ENCODE measurements at places on chromosomes 1 and 21.

DNA sequence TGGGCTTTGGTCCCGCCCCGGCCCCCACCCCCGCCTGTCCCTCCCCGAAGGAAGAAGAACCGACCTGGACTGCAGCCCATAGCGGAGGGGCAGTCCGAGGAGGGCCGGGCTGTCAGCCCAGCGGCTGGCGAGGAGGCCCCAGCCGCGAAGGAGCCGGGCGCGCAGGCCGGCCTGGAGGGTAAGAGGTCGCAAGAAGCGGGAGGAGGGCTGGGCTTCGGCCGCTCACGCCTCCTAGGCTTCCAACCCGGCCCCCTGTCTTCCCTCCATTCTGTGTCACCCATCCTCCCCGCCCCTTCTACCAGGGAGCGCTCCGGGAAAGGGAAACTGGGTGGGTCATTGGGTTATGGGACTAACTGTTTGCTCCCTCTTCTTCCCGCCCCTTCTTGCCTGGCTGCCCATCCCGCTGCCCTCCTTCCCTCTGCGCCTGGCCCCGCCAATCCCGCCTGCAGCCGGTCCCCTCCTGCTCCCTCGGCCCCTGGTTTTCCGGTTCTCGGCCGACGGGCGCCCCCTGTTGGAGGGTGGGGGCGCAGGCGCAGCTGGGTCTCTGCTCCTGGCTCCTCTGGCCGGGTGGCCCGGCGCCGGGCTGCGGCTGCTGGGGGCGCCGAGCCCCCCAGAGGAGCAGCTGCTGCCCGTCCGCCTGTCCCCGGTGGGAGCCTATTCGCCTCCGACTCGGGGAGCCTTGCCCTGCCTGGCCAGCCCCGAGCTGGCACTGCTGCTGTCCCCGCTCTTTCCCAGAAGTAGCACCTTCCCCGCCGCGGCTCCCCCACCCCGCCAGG lies 2.4 kb downstream of the RUSC1 start:
- DNase-seq: peak; percentile 88

DNA sequence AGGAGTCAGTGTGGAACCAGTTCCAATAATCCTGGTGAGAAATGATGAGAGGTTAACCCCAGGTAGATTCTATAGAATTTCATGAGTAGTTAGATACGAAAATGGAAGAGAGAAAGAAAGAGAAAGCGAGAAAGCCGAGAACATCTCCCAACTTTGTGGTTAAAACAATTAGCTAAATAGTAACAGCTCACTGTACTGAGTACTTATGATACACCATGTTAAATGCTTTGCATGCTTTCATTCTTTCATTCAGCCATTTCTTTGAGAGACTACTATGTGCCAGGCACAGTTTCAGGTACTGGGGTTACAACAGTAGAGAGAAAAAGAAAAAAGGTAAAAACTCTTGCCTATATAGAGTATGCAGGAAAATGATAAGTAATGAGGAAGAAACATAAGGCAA lies 109.7 kb upstream of the SYT6 start:
- no peak for DNase-seq

- DNase-seq: no peak
These were observed 247.3 kb downstream of the BACH1 start for GRCh38 chr21:29546071-29546470.

DNA sequence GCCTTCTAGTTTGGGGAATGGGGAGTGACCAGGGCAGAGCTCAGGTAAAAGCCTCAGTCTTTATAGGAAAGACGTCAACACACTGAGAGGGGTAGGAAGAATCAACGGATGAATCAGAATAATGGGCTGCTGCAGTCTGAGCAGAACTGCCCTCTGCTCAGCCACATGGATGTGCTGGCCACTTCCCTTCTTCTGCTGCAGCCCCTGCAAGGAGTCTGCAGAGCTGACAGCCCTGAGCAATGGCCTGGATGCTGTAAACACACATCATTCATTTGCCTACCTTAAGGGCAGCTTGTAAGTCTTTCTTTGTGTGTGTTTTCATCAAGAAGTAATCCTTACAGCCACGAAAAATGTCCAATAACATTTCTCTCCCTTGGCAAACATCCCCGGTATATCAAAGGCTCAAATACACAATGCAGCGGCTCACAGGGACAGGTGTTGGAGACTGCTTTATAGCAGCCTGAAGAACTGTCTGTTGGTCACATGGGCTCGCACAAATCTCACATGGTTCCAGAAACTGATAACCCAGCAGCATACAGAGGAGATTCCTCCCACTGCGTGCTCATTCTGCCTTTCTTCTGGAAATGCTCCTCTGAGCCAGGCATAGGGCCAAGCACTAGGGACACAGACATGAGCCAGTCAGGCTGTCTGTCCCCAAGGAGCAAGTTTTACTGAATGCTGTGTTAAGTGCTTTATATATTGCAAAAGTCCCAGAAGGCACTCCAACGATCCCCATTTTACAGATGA lies 110.1 kb downstream of the HMGB4 start:
- DNase-seq: no peak

GRCh38 chr1:77636864-77637263 lies 45.6 kb downstream of the ZZZ3 start:
- DNase-seq: no peak

DNA sequence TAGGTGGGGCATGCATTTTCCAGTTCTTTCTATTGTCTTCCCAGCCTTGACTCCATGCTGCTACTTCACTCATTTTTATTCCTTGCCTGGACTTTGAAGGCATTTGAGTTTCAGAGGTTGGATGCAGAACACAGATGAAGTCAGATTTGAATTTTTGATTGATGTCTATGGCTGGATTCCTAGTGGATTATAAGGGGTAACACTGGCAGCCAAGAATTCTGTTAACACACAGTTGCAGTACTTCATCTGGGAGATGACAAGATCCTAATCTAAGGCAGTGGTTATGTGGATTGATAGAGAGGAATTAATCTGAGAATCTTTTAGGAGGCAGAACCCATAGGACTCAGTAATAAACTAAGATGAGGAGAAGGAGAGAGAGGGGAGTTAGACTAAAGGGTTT lies 439.0 kb upstream of the USP24 start:
- no peak for DNase-seq

- no peak for DNase-seq
These were observed 44.1 kb upstream of the SIM2 start for GRCh38 chr21:36654796-36655325.
